ENCODE measurements at places on chromosomes 7 and 10.

DNA sequence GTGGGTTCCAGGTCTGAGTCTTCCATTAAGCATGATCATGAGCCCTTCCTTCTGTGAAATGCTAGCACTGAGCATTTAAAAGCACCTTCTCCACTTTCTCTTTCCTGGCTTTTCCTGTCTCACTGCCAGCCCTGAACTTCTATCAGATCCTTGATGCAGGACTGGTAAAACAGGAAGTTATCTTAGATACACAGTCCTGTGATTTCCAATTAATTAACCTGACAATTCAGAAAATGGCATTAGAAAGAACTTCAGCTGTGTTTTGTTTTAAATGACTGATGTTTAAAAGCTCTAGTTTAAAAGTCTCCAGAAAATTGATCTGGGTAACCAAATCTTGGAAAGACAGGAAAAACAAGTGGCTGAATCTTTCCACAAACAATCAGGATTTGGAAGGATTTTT lies 79.0 kb upstream of the MACROH2A2 start:
- no peak for DNase-seq

GRCh38 chr10:103765168-103765567 lies 90.2 kb downstream of the SH3PXD2A start:
- DNase-seq: no peak

DNA sequence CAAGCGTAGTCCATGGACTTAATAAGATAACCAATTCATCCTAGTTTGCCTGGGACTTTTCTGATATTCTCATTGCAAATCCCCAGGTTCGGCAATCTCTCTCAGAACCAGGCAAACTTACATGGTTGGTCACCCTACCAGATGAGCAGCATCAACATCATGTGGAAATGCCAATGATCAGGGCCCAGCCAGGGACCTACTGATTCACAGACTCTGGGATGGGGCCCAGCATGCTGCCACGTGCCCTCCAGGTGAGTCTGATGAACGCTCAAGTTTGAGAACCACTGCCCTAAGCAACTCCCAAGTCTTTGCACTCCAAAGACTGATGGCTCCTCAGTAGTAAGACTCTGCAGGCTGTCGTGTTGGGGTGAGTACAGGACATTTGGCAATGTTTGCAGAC lies 2.7 kb downstream of the LAMB4 start:
- DNase-seq: no peak

- no peak for DNase-seq
Measured at GRCh38 chr7:148921806-148922205, 37.7 kb upstream of the EZH2 start.

- DNase-seq: no peak
Measured at GRCh38 chr7:121371883-121372282, 24.2 kb downstream of the FAM3C start.

DNA sequence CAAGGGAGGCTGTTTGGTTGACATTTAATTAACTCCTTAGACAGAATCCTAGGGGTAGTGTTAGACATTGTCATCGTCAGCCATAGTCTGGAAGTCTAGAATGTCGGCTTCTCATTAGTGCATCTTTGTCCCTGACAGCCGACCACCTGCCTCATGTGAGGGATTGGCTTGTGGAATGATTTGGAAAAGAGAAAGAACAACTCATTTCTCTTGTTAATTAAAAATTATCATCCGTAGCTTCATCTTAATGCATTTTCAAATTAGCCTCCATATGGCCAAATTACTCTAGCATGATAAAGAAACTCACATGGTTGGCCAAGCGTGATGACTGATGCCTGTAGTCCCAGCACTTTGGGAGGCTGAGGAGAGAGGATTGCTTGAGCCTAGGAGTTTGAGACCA lies 97.7 kb upstream of the PARD3 start:
- no peak for DNase-seq

GRCh38 chr10:126147866-126148587 lies 240.2 kb downstream of the ADAM12 start:
- no peak for DNase-seq

- DNase-seq: no peak
Measured at GRCh38 chr10:70492786-70493659, 14.5 kb downstream of the PALD1 start.

- DNase-seq: no peak
Measured at GRCh38 chr7:38928506-38928905, 19.5 kb upstream of the VPS41 start.

- no peak for DNase-seq
Measured at GRCh38 chr7:45574669-45575500, 717 bp downstream of the ADCY1 start.

DNA sequence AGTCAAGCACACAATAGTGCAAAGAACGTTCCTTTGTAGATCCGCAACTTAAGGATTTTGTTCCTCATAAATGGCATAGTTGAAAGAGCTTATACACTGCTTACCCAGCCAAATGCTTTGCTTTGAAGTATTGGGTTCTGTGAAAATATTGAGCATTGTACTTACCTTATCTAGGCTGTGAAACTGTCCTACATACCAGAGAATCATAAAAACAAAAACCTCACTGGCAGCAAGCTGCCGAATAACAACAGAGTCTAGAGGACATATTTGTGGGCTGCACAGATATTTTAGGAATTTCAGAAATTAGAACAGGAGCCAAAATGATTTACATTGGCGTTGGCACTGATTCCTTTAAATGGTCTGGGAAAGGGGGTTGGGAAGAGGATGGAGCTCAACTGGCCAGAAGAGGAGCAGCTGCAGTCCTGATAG lies 174.8 kb downstream of the RTKN2 start:
- DNase-seq: no peak

- DNase-seq: no peak
Measured at GRCh38 chr7:40220421-40220911, 85.7 kb downstream of the SUGCT start.

GRCh38 chr10:17431871-17432311 lies 22.5 kb downstream of the ST8SIA6 start:
- no peak for DNase-seq

DNA sequence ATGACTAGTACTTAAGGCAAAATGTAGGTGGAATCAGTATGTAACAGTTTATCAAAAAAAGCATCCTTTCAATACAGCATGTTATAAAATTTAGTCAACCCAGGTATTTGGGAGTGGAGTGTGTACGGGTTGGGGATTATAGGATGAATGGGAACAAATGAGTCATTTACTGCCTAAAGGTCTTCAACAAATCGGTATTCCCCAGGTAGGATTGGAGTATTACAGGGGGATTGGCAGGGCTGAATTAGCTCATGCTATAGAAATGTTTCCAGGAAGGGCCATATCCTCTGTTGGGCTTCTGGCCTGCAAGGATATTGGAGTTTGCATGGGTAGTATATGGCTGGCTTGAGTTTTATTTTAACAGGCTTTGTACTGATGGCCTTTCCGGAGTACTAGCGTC lies 723.7 kb downstream of the SORCS1 start:
- no peak for DNase-seq

DNA sequence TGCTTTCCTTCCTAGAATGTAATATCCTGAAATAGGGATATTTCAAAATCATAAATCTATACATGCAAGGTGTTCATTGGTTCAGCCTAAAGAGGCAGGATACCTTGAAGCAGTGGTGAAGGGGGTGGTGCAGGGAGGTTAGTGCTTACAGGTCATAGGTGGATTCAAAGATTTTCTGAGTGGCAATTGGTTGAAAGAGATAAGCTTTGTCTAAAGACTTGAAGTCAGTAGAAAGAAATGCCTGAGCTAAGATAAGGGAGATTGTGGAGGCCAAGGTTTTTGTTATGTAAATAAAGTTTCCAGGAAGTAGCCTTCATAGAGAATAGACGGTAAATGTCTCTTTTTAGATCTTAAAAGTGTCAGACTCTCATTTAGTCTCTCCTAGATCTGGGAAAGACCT lies 741.2 kb upstream of the ZWINT start:
- DNase-seq: no peak

DNA sequence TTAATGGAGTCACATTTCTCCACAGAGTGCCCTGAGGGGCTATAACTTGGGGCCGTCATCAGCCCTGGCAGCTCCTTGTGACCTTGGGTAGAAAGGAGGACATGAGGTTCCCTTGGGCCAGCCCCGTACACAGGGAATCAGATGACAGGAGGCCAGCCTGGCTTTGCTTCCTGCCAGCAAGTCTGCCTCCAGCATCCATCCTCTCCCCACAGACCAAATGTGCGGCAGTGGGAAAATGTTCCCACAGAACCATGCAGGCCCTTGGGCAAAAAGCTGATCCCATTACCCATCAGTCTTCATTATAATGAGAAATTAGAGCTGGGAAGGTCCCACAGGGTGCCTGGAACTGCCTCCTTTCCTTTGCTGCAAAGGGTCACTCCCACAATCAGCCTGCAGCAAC lies 908.3 kb downstream of the GRID1 start:
- no peak for DNase-seq

DNA sequence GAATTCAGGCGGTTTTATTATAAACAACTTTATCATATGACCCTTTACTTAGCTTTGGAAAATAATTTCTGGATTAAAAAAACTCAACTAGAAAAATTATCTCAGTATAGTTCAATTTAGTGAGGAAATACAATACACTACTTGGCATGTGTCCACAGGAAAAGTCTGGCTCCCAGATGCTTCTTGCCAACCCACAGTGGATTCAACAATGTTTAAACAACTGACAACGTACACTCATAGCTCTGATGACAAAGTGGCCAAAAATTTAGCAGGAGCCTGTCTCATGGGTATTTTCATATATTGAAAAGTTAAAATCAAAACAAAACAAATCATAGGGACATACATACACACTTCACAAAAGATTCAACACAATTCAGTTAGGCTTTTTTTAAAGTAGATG lies 158.8 kb downstream of the SKAP2 start:
- no peak for DNase-seq

DNA sequence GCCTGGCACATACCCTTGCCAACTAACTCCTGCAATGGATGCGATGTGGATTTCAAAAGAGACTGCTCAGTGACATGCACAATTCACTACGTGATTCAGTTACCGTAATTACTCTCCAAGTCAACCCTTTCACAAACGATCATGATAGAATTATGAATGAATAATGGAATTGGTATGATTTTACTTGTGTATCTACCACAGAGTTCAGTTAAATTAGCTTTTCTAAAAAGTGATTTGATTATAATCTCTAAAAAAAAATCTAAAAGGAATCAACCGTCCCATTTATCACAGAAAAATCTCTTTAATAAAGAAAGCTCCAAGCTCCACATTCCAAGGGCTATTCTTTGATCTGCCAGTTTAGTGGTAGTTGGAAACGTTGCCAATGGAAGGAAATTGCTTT lies 30.4 kb upstream of the RSU1 start:
- DNase-seq: no peak

- no peak for DNase-seq
Measured at GRCh38 chr10:124864421-124865193, 63.0 kb downstream of the ABRAXAS2 start.

DNA sequence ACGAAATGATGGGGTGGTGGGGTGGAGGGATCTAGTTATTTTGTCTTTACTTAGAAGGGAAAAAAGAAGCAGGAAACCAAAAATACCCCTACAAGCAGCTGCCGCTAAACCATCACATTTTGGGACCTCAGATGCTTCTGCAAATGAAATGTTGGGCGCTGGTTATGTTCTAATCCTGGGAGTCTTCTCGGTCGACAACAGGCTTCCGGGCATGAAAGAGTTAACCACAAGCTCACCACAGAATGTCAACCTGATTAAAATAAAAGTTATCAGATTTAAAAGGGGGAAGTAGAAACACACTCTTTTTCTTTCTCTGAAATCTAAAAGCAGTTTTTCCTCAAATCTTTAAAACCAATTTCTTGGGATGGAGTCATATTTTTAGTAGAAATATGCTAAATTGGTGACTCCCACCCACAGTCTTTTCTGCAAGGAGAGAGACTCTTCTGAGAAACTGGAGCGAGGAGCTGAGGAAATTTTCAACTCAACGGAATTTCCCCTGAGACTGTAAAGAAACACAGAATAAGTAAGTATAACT lies 16.8 kb downstream of the IL2RA start:
- DNase-seq: no peak

- DNase-seq: no peak
Measured at GRCh38 chr10:63197344-63198092, 64.4 kb downstream of the NRBF2 start.

- no peak for DNase-seq
Measured at GRCh38 chr7:90530263-90530662, 60.8 kb downstream of the PTTG1IP2 start.

DNA sequence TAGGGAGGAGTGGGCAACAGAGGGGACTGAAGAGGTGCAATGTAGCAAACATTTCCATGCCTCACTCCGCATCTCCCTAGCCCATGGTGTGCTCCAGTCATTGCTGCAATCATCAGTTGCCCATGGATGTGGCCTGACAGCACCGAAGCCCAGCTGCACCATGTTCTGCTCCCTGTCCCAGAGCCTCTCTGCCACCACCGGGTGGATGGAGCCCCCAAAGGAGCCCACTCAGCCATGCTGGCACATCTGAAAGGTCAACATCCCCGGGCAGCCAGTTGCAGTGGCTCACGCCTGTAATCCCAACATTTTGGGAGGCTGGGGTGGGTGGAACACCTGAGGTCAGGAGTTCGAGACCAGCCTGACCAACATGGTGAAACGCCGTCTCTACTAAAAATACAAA lies 336.4 kb upstream of the ZMIZ1 start:
- DNase-seq: no peak

DNA sequence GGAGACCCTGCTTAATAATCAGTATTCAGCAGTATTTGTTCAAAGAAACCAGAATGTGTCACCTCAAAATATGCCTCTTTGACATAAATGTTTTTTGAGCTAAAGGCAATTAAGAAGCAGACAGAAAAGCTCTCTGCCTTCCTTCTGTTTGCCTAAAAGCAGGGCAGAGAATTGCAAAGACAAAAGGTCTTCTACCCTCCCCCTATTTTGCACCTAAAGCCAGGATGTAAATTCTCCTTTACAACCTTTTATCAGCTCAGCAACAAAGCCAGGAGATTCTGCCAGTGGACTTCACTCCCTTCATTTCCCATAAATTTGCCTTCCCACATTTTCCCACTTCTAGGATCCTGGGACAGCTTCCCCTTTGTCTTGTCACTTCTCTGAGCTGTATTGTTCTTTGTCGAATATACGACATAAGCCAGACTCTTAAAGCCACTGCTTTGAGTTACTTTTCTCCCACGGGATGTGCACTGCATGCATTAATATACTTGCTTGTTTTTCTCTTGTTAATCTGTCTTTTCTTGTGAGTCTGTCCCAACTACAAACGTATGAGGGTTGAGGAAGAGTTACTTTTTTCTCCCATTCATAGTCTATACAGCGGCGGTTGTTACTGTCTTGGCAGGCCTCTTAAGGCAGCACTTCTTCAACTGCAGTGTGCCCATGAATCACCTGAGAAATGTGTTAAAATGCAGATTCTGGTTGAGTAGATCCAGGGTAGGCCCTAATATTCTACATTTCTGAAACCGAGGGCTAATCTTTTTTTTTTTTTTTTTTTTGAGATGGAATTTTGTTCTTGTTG lies 48.2 kb downstream of the ST8SIA6 start:
- no peak for DNase-seq

DNA sequence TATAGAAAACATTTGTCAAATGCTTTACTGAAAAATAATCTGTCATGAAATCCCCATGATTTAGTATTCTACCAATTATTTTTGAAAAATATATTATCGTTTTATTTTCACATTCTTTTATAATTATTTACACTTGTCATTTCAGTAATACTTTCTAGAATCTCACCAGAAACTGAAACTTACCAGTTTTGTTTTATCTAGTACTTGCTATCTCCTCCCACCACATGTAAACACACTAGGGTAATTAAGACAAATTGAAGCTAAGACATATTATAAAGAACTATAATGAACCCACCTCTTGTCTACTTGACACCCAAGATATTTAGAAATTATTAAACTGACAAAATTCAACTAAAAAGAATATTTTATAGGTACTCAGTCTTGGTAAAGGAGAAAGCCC lies 51.5 kb upstream of the GRM3 start:
- no peak for DNase-seq

- DNase-seq: no peak
Measured at GRCh38 chr7:105295596-105296352, 92.9 kb downstream of the SRPK2 start.

Measured in hematopoietic multipotent progenitor cell treated with erythropoietin and hydrocortisone succinate and interleukin-3 and kit ligand, for 17 days (in vitro differentiated cells).